ENCODE measurements at places on chromosomes 7 and 10.

DNA sequence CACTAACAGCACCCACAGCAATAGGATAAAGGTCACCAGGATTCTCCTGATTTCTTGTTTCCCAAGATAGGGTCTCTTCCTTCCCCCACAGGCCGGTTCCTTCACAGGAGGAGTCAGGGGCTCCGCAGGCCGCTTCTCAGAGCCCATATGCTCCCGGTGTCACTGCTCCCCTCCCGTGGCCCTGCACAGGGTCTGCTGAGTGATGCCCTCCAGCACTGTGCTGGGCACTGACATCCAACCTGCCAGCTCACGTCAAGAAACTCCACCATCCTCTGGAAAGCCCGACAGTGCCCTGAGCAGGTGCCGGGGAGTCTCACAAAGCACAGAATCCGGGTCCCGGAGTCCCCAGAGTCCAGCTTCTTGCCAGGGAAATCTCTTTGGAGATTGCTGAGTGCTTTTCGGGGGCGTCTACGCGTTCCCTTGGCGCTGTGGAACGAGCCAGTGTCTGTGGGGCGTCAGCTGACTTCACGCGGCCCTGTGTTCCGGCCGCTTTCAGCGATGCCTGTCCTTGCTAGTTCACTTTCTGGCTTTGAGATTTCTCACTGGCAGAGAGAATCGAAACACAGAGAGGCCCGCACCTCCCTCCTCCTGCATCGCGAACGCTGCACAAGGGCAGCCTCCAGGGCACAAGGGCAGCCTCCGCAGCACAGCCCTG, 567.5 kb downstream of the DNAJB6 start:
- no peak for DNase-seq

GRCh38 chr10:73758704-73759511, 14.7 kb downstream of the SEC24C start:
- no peak for DNase-seq

- DNase-seq = no peak
Measured at GRCh38 chr7:148828965-148829364, 55.1 kb downstream of the EZH2 start.

- DNase-seq = no peak
Measured at GRCh38 chr10:131271966-131272365, 39.6 kb downstream of the TCERG1L start.

GRCh38 chr10:33233635-33234034, 100.8 kb downstream of the NRP1 start:
- DNase-seq = no peak

DNA sequence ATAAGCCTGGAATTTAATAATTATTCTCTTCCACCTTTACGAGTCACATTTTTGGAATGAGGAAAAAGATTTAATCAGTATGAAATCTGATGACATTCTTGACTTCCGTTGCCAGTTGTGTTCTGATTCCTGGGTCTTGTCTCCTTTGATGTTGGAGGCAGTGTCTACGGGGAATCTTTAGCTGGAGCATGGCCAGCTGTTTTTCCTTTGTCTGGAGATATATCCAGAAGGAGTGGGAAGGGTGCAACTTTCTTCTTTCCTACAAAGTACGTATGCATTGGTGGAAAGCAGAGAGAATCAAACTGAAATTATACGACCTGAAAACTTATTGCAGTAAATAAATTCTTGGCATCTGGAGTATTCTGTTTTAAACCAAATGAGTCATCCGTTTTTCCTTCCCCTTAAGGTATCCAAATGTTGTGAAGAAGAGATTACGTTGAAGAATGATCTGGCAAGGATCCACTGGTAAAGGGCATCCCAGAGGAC, 6.9 kb upstream of the GNG11 start:
- DNase-seq = no peak

DNA sequence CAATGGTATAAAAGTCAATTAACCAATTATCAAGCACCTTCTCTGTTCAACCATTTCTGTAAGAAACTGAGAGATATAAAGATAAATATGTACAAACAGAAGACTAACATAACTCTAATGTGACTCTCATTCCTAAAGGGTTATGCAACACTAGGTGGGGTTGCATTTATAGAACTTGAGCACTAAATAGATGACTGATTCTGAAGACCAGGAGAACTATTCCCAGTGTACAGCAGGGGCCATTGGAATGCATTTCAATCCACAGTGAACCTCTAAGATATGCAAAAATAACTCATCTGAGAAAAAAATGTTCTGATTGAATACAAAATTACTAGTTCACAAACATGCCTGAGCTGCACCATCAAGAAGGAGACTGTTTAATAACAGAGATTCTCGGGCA, 341.2 kb upstream of the STEAP1 start:
- DNase-seq = no peak

DNA sequence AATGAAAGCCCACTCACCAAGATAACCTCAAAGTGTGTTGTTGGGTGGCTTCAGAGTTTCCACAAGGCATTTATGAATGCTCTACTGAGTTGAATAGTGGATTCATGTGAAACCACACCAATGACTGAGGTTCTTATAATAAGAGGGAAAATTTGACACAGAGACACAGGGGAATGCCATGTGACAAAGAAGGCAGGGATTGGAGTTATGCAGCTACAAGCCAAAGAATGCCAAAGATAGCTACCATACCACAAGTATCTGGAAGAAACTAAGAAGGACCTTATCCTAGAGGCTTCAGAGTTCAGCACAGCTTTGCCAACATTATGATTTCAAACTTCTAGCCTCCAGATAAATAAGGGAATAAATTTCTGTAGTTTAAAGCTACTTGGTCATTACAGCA, 68.0 kb upstream of the PCDH15 start:
- no peak for DNase-seq

- DNase-seq = no peak
Measured at GRCh38 chr10:7891634-7892033, 73.3 kb downstream of the TAF3 start.

DNA sequence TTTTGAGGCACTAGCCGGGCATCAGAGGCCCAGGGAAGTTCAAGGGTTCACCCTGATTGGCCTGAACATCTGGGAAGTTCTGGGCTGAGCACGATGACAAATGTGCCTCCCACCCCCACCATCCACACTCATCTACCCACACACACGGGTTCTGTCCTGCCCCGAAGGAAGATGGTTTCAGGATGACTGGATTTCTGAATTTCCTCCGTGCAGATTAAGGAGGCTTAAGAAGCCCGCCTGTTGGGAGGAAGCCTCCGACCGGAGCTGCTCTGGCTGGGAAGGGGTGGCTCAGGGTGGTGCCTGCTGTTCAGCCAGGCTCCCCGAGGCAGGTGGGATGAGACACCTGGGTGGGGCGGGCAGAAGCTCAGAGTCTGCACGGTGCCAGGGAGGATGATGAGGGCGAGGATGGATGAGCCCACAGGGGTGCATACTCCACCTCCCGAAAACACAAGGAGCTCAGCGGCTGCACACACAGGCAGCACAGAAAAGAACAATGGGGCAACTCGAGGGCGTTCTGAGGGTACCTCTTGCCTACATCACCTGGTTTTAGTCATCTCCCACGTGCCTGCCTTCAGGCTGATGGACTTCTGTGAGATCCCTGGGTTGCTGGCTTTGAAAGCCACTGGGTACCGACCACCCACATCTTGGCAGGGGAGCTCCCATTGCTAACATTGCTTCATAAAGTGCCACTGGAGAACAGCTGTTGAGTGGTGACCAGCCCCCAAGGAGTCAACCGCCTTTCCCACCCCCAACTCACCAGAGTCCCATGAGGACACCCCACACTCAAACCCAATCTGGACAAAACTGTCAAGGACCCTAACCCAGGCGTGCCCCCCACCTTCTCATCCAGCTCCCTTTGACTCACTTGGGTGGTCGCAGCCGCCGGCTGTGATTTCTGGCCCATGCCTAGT, 41.2 kb downstream of the CALML3 start:
- DNase-seq = no peak

DNA sequence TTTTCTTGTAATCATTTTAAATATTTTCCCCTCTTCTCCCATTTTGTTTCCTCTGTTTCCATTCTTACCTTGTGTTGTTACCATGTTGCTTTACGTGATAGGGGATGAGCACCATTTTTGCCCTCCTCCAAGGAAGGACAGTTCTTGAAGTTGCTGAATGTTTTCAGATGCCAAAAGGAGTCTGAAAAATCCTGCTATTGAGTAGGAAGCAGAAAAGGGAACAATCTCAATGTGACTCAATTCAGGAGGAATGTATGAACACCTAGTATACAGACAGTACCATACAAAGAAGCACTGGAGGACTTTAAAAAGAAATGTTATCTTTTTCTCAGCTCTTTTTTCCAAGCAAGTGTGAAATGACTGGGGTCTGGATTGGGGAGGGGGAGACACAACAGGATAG, 5.1 kb upstream of the NAMPT start:
- no peak for DNase-seq

- DNase-seq = no peak
Measured at GRCh38 chr7:116197360-116197759, 13.0 kb upstream of the TES start.

- no peak for DNase-seq
Measured at GRCh38 chr10:61039868-61040267, 95.9 kb upstream of the RHOBTB1 start.

- no peak for DNase-seq
Measured at GRCh38 chr7:65382452-65382851, 8.8 kb downstream of the ZNF92 start.

DNA sequence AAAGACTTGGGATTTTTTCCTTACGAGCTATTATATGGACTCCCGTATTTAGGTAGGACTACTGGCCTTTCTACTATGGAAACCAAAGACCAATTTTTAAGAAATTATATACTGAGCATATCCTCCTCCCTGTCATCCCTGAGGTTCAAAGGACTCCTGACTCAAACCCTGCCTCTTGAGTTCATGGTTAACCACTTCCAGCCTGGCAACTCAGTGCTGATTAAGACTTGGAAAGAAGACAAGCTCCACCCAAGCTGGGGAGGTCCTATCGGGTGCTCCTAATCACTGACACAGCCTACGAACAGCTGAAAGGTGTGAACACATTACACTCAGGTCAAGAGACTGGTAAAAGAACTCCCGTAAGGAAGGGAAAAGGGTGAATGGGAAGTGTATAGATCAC, 66.8 kb downstream of the LYZL2 start:
- no peak for DNase-seq

DNA sequence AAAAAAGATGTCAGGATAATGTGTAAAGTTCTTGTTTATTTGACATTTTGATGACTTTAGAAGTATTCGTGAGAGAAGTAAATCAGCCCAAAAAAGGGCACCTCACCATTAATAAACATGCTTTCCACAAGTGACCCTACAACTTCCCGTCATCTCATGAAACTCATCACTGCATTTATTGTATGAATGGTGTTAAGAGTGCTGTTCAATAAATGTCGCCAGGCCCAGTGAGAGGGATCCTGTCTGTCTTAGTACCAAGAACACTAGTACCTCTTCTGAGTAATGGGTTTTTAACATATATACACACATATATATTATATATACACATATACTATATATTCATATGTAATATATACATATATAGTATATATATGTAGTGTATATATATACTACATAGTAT, 61.9 kb downstream of the TMEM26 start:
- DNase-seq = no peak

GRCh38 chr10:17859492-17860156, 50.5 kb downstream of the MRC1 start:
- DNase-seq = no peak

DNA sequence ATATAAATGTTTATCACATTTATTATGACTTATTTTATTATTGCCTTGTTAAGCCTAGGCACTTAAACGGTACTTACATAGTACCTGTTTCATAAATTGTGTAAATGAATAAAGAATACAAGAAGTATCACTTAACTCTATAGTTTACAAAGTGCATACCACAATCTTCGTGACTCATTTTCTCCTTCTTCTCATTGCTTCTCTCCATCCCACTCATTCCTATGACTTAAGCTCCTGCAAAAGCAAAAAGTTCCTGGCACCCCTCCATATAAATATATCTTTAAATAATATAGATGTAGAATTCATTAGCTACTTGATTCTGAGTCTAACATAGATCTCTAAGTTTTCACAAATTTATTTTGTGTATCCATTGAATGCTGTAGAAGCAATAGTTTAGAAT, 1382.0 kb upstream of the CELF2 start:
- DNase-seq = no peak

GRCh38 chr10:103696411-103697145, 158.8 kb downstream of the SH3PXD2A start:
- no peak for DNase-seq

Measured in esophagus squamous epithelium (tissue), 5 donors.